ENCODE measurements at places on chromosomes 4 and X.

GRCh38 chr4:1809754-1810502 is 16.8 kb downstream of the FGFR3 start:
- DNase-seq: peak; percentile 53

GRCh38 chrX:23855569-23855968 is 52.2 kb downstream of the APOO start:
- no peak for DNase-seq

GRCh38 chr4:48027653-48028052 is 11.1 kb downstream of the NIPAL1 start:
- DNase-seq: no peak

DNA sequence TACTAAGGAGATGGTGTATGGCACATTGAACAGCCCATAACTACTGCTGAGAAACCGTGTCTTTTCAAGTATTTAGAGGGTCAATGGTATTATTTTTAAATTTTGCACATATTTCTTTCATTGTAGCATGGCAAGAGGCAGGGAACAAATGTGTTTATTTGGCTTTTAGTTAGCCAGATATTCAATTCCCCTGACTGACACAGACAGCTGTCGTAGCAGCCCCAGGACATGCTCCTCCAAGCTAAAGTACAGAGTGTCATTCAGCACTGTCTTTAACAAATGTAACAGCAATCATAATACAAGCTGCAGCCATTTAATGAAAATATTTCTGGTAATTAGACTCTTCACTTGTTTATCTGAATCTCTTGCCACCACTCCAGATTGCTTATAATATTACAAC is 687.1 kb downstream of the KLHL13 start:
- no peak for DNase-seq

- no peak for DNase-seq
Observed at GRCh38 chr4:15470128-15470475, 420 bp downstream of the CC2D2A start.

DNA sequence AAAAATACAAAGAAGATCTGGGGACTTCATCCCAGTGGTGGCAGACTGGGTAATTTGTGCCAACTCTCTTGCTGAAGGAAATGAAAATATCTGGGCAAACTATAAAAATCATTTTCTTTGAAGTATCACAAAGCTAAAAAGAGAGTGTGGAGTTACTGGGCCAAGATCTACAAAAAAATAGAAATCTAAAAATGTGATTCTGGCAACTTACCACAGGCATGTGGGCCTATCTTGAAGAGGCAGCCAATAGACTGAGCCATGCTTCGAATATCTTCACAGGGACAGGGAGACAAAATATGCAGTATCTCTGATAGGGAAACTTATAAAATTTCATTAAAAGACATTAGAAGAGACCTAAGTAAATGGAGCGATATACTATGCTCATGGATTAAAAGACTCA is 168.8 kb downstream of the RCHY1 start:
- no peak for DNase-seq

DNA sequence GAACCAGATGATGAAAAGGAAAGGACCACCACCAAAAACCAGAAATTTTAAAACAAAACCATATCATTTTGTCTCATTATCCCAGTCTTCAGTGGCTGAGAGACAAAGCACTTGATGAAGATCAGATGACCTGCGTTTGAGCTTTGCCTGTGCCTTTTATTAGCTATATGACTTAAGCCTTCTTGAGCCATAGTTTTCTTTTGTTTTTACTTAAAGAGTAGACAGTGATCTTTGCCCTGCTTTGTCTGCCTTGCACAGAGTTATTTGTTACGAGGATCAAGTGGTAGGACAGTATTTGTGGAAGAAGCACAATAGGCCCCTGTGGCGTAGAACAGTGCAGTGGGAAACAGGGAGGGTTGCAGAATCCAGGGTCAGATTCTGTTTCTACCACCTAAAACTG is 89.9 kb downstream of the SLC10A6 start:
- no peak for DNase-seq

- no peak for DNase-seq
Observed at GRCh38 chr4:108107101-108107500, 61.6 kb downstream of the LEF1 start.

DNA sequence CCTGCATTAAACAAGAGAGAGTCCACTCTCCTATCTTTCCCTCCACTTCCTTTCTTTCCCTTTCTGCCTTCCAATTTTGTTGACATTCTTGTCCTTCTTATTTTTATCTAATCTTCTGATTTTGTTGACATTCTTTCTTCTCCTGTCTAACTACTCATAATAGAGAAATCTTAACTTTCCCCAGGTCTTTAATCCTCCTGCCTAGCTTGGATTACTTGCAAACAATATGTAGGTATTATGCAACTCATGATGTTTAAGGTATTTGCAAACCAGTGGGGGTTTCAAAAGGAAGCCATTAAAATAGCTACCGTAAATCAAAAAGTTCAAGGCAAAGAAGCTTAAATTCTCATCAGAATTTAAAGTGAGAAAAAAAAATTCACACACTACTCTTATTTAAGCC is 53.9 kb downstream of the PROM1 start:
- DNase-seq: no peak

DNA sequence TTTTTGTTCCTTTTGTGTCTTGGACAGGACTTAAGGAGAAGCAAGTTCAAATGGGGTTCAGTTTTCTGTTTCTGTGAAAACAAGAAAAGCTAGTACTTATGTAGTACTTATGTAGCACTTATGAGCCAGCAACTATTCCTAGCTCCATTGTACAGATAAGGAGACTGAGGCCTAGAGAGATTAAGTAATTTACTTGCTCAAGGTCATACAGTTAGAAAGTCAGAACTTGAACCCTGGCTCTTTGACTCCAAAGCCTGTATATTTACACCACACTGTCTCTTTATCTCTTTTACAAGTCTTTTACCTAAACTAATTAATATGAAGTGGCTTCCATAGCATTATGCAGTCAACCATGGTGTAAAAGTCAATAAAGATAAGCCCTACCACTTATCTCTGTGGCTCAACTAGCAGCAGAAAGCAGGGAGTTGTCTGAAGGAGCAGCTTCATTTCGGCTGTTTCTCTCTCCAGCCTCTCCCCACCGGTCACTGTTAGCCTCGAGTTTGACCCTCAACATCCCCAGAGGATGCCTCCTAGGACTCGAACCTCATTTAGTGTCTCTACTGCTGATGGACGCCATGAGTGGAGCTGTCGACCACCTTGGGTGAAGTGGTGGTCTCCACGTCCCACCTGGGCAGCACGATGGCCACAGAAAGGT is 209.9 kb downstream of the SHROOM3 start:
- DNase-seq: no peak

DNA sequence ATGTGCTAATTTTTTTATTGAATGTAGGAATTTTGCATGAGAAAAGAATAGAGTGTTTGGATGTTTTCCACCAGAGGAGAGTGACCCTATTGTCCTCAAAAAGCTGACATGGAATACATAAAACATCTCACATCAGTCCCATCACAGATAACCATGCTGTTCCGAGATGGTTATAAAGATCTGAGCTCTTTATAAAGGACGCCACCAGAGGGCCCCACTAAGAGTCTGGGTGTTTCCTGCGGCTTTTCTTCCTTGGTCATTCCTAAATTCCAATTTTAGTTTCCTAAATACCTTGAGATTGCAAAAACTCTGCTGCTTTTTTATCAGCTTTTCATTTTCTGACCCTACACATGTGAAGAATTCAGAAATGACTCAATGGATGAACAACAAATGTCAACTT is 504.5 kb upstream of the FRG1 start:
- DNase-seq: no peak

- no peak for DNase-seq
Observed at GRCh38 chr4:3239998-3240920, 8.7 kb upstream of the MSANTD1 start.

GRCh38 chrX:46759645-46759974 is 692 bp upstream of the SLC9A7 start:
- no peak for DNase-seq

- DNase-seq: no peak
Observed at GRCh38 chr4:181569553-181569952, 673.6 kb upstream of the TENM3 start.

DNA sequence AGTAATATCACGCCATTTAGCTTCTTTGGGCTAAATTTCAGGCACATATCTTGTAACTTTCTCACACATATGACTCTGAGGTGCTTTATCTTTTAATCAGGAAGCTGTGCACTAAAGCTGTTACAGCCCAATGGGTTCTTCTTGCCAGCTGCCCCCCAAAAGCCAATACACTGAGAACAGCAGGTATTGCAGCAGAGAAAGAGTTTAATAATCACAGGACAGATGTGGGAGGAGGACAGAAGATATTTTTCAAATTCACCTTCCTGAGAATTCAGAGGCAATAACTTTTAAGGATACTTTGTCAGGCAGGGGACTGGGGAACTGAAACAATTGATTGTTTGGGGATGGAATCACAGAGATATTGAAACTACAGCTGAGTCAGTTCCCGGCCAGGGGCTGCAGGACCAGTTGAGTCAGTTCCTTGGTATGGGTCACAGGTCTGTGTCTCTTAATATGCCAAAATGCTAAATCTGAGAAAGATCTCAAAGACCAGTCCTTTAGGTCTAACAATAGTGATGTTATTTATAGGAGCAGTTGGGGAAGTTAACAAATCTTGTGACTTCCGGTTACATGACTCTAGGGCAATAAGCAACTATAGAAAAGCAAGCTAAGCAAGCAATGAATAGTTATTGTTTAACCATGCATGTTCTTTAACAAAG is 28.1 kb downstream of the DDIT4L start:
- no peak for DNase-seq

DNA sequence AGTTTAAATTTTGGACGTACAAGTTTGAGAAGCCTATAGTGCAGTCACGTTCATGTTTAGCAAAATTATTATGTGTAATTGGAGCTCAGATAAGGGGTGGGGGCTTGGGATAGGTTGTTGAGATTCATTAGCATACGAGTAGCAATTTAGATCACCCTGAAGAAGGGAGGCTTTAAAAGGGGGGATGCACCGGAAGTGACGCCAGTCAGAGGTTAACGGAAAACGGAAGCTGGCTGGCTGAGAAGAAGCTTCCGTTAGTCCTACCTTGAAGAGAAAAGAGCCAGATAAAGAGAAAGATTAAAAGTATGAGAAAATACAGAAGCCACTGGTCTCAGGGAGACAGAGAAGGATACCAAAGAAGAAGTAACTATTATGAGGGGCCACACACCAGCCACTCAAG is 1.1 kb upstream of the NXT2 start:
- DNase-seq: no peak

- no peak for DNase-seq
Observed at GRCh38 chr4:112185334-112185733, 40.1 kb downstream of the FAM241A start.

- no peak for DNase-seq
Observed at GRCh38 chr4:159401226-159401712, 298.4 kb downstream of the RAPGEF2 start.

GRCh38 chr4:152304220-152304619 is 231.7 kb downstream of the FBXW7 start:
- DNase-seq: no peak

- DNase-seq: no peak
Observed at GRCh38 chr4:81565142-81565870, 93.6 kb upstream of the RASGEF1B start.

DNA sequence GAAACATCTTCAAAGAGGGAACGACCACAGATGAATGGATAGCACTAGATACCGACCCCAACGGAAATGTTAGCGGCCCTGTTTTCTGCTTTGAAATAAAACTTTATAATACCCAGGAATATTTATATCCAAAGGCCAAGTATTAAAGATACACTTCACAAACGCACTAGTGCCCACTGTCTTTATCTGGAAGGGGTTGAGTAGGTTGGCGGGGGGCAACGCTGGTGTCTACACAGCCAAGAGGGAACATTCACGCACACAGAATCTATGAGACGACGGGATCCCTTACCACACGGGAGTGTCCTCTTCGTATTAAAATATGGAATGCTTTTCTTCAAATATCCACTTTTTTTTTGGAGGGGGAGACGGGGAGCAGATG is 3.3 kb downstream of the HAND2 start:
- no peak for DNase-seq

GRCh38 chrX:149131774-149132173 is 373.3 kb downstream of the IDS start:
- no peak for DNase-seq

GRCh38 chr4:5804656-5805055 is 88.2 kb downstream of the CRMP1 start:
- DNase-seq: no peak

DNA sequence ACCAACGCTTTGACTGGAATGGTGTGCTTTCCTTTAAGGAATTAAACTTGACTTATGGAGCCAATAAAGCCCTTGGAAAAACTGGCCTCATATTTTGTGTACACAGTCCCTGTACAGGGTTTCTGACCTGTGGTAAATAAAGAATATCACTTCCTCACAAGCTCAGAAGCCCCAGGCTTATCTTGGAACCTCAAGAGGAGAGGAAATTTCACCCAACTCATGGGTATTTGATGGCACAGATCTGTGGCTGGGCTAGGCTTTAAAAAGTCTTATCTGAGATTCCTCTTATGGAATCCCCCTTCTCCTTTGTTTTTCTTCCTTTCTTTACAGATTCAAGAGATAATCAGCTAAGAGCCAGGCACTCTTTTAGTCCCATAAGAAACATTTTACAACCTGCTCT is 89.3 kb upstream of the USP38 start:
- DNase-seq: no peak

DNA sequence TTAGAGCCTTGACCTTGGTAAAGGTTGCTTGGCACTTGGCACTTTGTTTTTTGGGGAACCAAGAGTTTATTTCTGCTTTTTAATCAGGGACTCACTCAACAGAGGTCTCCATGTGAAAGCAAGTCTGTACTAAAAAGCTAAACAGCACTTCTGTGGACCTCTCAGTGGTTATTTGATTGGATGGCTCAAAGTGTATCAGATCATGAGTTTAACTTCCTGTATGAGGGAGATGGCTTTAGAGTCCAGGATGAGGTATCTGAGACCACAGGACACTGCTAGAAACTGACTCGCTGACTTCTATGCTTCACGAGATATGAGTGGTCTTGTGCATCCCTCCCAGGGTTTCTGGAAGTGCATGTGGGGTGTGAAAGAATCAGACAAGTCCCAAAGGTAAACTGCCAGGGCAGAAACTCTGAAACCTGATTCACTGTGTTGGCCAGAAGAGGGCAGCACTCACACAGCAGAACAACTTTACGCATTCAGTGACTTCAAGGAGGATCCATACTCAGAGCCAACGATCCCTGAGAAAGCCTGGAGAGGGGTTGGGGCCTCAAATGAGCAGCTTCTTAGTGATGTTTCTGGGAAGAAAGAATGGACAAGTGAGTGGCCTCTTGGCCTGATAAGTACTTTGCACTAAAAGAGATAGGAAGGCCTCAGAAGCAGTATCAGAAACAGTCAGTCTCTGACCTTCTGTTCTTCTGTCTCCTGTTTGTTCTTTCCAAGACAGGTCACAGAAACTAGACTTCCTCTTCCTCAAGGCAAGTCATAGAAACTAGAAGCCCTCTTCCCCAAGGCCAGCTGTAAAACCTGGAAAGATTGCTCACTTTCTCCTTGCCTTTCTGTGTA is 220.3 kb upstream of the CXCL13 start:
- DNase-seq: peak; percentile 28

DNA sequence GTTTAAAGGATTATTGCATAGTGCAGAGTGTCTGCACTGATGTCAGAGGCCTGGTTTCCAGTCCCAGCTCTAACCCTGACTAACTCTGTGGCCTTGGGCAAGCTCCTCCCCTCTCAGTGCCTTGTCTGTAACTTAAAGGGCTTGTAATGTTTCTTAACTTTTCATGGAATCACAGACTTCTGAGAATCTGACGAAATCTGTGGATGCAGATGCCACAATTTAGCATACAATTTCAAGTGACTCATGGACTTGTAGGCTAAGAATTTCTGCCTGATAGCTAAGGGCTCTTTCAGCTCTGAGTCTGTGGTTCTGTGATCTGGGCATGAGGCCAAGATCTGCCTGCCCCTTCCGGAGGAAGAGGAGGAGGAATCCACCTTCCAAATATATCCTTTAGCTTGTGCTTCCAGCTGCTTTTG is 236.9 kb downstream of the AR start:
- no peak for DNase-seq

GRCh38 chrX:110346681-110347080 is 12.0 kb upstream of the RTL9 start:
- no peak for DNase-seq

Measured in activated T-cell treated with anti-CD3 and anti-CD28 coated beads for 1 hour (primary cell).